LNCaP clone FGC (cell line): ENCODE measurements at places on chromosomes 13 and 19.
A peak's percentile ranks its signal among the peaks of the same experiment; 100 is the strongest.

GRCh38 chr13:33349288-33349985 is 63.9 kb upstream of the STARD13 start:
- DNase-seq, result no peak

DNA sequence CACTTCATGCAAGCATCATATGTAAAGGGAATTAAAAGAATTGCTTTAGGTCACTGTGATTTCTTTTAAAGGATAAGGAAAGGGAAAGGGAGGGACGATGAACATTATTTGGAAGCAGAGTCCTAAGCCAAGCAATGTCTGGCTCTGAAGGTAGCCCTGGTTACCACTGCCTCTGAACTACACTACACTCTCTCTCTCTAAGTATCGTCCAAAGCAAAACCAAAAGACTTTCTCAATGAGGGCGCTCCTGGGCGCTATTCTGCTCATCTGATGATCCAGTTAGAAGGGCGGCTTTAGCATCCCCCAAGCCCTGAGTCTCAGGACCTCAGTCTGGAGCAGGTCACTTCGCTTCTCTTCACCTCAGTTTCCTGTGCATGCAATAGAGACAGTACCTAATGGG is 26.2 kb downstream of the FOXO1 start:
- DNase-seq, result no peak

DNA sequence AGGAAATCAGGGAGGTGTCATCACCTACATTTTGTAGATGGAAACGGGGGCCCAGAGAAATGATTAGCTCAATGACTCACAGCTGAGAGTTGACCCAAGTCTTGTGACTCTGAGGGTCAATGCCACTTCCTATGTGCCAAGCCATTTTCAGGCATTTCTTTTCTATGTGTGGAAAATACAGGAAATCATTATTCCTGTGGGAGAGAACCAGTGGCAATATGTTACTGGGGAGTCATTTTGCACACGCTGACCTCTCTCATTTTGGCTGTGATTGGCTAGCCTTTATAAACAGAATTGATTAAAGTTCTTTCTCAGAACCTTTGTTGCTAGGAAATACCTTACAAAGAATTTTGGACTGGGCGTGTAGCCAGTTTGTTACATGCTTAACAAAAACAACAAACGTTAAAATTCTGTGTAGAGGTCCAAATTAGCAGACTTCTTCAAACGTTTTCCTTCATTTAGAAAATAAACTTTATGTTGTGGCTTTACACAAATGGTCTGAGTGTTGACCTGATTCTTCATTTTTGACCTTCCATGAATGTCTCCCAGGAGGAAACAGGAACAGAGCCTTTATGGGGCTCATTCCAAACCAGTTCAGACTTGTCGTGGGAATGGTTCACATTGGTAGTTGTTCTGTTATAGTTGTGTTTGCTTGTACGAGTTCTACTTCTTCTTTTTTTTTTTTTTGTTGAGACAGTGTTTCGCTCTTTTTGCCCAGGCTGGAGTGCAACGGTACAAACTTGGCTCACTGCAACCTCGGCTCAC is 11.4 kb downstream of the PCCA start:
- no peak for DNase-seq

DNA sequence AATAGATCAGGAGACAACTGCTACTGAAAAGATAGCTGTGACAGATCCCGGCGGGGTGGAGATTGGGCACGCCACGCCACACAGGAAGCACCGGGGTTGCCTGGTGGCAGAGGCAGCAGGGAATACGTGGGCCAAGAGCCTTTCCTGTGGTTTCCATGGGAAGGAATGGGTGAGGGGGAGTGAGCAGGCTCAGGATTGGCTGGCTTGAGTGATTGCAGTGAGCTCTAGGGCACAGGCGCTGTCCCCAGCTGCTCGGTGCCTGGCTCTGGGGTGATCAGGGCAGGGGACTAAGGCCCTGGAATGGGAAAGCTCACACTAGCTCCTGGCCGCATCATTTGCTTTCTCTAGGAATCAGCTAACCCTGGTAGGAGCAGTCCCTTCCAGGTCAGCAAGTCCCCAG is 166.1 kb downstream of the USP12 start:
- DNase-seq, result no peak

DNA sequence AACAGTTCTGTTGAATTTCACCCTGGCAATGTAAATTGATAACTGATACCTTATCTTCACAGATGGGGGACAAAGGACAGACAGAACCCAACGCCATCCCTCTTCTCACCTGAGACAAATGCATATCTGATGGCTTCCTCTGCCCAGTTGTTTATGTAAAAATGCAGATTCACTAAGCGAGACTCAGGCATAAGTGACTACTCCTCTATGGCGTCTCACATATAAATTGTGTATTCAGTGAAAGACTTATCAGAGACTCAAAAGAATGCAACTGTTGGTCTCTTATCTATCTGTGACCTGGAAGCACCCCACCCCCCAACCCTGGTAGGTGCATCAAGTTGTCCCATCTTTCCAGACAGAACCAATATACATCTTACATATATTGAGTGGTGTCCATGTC is 13.3 kb upstream of the CALM3 start:
- no peak for DNase-seq

- DNase-seq, result no peak
These were observed 12.1 kb downstream of the ZBTB7A start for GRCh38 chr19:4054441-4055208.

- no peak for DNase-seq
These were observed 43.9 kb downstream of the FBN3 start for GRCh38 chr19:8105471-8105870.

DNA sequence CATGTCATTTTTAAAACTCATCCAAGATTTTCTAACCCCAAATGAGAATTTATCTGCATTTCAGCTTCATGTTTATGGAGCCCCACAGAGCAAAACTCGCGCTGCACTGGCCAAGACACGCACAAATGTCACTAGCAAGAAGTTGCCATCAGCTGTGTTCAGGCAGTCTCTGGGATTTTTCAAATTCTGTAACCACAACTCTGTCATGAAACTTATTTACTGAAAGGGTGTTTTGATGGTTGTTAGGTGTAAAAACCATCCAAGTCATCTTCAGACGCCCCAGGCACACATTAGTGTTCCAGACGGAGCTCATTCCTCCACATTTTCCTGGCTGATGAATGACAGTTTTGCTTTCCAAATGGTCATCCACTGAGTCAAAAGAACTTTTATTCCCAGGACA is 63.4 kb downstream of the SLC7A1 start:
- no peak for DNase-seq

DNA sequence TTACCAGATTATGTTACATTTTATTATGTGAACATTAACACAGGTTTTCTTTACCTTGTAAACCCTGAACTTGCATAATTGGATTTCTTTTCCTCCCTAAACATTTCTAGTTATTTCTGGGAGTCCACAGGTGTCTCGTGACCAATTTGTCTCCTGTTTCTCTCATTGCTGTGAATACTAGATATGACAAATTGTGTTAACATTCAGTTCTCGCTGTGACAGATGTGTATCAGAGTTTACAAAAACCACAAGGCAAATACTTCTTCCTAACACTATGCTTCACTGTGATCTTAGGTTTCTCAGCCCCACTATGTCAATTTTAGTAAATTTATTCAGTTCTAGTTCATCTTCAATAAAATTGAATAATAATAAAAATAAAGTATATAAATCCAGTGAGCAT is 1554.9 kb downstream of the EFNB2 start:
- DNase-seq, result no peak

GRCh38 chr13:46176756-46177155 is 5.2 kb downstream of the LCP1 start:
- no peak for DNase-seq

- no peak for DNase-seq
These were observed 6.1 kb upstream of the ZNF787 start for GRCh38 chr19:56126983-56127780.

- DNase-seq, result no peak
These were observed 352.4 kb upstream of the HTR2A start for GRCh38 chr13:47249266-47249665.

GRCh38 chr19:47608969-47609905 is at the start of gene BICRA:
Gene BICRA (plus strand): TSS chr19:47609134. CDS start chr19:47673575, 64,441 bp downstream.
- DNase-seq, result no peak

GRCh38 chr13:114226699-114227323 is 7.9 kb upstream of the CDC16 start:
- DNase-seq, result peak; percentile 57

DNA sequence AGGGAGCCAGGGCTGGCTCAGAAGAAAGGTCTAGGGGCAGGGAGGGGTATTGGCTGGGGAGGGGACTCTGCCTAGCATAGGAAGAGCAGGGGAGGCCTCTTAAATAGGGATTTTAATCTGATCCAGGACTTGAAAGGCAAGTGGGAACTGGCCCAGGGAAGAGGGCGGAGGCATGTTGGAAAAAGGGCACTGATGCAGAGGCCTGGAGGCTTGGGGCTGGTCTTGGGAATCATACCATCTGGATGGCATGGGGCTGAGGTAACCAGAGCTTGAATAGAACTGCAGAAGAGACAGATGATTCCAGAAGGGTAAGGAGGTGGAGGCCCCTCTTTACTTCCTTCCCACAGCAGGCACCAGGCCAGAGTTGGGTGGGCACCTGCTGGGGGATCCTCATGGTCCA is 29.1 kb downstream of the CERS4 start:
- DNase-seq, result no peak

GRCh38 chr13:37640499-37640898 is 41.9 kb upstream of the POSTN start:
- no peak for DNase-seq

- DNase-seq, result no peak
These were observed 20.9 kb downstream of the GRTP1 start for GRCh38 chr13:113342820-113343691.

DNA sequence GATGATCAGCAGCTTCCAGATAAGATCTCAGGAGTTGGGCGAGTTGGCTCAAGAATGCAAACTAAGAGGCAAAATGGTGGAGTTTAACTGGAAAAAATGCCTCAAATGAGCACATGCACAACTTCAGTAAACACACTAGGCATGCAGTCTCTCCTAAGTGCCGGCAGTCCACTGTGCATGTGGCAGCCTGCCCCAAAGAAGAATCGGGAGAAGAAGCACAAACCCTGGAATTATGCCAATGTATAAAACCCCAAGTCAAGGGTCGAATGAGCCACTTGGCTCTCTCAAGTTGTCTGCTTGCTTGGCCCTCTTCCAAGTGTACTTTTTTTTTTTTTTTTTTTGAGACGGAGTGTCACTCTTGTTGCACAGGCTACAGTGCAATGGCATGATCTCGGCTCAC is 53.3 kb upstream of the SLITRK1 start:
- no peak for DNase-seq

DNA sequence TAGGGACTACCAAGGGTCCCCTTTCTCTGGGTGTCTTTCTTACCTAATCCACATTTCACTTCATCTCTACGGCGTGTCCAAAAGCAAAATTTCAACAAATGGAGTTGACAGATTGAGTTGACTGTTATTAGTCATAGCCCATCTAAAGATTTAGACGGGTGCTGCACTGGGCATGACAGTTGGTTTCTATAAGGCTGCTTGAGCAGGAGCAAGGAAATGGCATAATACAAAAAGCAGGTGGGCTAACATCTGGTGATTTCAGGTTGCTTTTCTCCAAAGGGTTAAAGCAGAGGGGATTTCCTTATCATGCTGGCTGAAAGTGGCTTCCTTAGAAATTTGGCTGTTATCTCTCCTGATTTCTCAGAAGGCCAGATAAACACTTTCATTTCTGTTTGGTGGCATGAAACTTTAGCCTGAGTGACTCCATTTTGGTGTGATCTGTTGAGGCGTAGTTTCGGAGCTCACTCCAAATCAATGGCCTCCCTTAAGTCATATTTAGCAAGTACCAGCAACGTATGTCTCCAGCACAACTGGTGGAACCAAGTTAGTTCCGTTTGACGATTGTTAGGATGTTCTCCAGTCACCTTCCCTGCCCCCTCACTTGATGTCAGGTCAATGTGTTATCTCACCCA is 440.4 kb downstream of the FGF9 start:
- no peak for DNase-seq

DNA sequence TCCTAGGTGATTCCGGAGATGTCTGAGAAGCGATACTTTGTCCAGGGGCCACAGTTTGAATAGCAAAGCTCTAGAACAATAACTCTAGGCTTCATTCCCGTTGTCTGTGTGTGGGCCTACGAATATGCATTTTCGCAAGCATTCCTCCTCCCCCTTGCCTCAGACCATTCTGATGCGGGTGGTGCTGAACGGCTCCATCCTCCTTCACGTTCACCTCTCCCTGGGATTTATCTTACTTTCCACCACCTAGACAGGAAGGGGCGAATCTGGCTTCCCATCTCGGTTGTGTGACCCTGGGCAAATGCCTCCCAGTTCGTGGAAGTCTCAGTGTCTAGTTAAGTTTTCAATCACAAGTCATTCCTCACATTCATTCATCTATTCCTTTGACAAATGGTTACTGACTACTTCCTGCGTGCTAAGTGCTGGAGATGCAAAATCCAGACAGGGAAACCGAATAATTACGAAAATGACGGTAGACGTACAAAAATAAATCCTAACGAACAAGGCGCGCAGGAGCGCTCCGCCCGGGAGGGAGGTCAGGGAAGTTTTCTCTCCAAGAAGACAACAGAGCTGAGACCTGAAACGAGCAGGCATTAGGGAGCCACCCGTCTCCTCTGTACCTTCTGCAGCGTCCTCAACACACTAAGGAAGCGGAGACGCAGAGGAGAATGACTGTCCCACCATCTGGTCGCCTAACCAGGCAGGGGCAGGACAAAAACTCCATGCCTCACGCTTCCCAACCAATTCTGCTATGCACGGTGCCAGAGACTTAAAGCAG is 1.3 kb upstream of the CNOT3 start:
- no peak for DNase-seq

GRCh38 chr19:3914199-3914598 is 18.7 kb upstream of the NMRK2 start:
- DNase-seq, result no peak

- no peak for DNase-seq
These were observed 97.3 kb downstream of the GGACT start for GRCh38 chr13:100491164-100491842.

GRCh38 chr13:52399708-52400107 is 6.3 kb downstream of the THSD1 start:
- no peak for DNase-seq

DNA sequence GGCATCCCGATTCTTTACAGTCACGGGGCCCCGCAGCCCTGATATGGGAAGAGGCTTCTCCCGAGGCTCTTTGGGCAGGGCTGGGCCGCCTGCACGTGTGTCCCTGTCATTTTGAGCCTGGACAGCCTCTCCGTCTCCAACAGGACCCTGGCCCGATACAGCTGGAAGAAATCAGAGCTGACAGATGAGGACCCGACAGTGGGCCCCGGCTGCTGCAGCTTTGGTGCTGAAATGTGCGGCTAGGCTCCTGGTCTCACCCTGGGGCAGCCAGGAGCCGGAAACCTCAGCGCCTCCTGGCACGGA is 3.2 kb downstream of the PIAS4 start:
- no peak for DNase-seq
